Activated CD4-positive, CD25-positive, alpha-beta regulatory T cell treated with anti-CD3 and anti-CD28 coated beads, Interleukin-2, amount 50 U/mL, for 16 hours (primary cell): ENCODE measurements at places on chromosomes 11 and 22.

GRCh38 chr11:6988506-6988905 is 31.6 kb downstream of the ZNF214 start:
- no peak for DNase-seq

GRCh38 chr22:36873614-36874308 is 13.0 kb downstream of the NCF4 start:
- DNase-seq, result peak; percentile 5

DNA sequence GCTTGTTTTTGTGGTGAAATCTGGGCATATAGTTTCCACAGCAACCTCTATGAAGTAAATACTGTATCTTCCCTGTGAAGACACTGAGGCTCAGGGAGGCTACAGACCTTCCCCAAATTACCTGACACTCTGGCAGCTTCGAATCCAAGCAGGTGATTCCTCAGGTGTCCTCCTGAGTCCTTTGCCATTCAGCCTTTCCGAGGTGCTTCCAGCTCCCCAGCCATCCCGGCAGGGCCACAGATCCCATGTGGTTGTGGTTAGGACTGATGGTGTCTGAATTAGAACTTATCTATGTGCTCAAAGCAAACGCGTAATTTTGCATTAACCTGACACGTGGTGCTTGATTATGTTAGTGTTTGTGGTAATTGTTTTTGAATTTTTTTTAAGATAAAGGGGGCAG is 785.6 kb downstream of the BRD1 start:
- DNase-seq, result no peak

DNA sequence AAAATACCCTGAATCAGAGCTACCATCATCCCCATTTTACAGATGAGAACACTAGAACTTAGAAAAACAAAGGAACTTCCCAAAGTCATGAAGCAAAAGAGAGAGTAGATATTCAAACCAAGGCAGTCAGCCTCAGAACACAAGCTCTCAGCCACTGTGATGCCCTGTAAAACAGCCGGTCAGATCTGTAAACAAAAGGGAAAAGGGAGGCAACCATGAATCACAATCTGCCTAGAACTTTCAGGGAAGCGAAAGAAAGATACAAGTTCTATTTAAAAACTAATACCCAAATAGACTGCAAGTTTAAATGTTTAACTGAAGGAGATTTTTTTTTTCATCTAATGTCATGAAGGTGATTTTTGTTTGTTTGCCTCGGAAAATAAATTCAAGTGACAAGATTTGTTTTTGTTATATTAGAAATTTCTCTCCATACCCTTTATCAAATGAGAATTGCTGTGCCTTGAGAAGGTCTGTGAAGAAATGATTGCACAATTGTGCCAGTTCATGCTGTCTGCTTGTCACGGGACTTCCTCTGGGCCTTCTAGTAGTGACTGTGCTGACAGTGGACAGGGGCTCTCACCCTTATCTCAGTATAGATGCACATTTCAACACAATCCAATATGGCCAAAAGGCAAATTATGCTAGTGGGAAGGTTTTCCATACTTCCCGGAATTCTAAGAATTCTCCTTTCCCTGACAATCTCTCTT is 11.7 kb downstream of the SAA1 start:
- no peak for DNase-seq

DNA sequence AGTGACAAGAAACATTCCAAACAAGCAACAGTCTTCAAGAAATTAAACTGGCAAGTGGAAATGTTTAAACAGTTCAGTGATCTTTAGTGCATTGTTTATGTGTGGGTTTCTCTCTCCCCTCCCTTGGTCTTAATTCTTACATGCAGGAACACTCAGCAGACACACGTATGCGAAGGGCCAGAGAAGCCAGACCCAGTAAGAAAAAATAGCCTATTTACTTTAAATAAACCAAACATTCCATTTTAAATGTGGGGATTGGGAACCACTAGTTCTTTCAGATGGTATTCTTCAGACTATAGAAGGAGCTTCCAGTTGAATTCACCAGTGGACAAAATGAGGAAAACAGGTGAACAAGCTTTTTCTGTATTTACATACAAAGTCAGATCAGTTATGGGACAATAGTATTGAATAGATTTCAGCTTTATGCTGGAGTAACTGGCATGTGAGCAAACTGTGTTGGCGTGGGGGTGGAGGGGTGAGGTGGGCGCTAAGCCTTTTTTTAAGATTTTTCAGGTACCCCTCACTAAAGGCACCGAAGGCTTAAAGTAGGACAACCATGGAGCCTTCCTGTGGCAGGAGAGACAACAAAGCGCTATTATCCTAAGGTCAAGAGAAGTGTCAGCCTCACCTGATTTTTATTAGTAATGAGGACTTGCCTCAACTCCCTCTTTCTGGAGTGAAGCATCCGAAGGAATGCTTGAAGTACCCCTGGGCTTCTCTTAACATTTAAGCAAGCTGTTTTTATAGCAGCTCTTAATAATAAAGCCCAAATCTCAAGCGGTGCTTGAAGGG is 6.0 kb downstream of the MALAT1 start:
- DNase-seq, result no peak

- DNase-seq, result no peak
Observed at GRCh38 chr11:16960250-16960649, 54.0 kb downstream of the PLEKHA7 start.

GRCh38 chr11:88655196-88655595 is 317.7 kb upstream of the CTSC start:
- no peak for DNase-seq
